ENCODE measurements at places on chromosomes 5 and 9.

GRCh38 chr5:136056336-136056735, 27.5 kb downstream of the TGFBI start:
- DNase-seq, result no peak

DNA sequence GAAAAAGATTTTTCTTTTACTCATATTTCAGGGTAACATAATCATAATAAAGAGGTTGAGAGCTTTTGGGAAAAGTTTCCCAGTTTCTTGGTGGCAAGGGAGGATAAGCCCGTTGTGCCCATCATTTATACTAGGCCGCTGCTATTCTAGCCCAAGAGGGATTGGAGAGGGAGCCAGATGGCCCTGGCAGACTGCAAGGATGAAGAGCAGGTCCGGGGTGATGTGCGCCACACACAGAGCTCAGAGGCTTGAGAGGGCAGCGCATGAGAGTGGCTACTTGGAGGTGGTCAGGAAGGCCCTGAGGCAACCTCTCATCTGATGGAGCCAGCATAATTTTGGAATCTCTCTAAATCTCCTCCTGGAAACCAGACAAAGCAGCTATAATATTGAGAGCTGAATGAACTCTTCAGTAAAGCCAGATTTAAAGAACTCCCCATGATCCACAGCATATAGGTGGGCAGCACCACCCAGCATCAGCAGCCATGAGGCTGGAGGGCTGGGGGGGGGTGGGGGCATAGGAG, 110.1 kb downstream of the MED27 start:
- no peak for DNase-seq

DNA sequence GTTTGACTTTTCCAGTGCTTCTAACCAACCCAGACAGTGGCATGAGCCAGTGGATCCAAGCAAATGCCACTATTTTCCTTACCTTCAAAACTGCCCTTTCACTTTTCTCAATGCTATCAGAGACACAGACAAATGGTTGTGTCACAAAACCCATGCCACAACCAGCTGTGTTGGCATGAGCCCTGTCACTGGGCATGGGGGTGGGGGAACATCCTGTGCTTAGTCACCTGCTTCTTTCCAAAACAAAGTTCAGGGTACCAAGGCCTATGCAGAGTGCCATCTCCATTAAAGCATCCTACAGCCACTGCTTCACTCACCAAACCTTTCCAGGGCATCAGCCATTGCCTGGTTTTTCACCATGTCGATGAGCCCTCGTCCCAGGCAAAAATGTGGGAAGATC, 30.1 kb downstream of the NIPSNAP3B start:
- DNase-seq, result no peak

- no peak for DNase-seq
These were observed 68.5 kb upstream of the RAI14 start for GRCh38 chr5:34587355-34588241.

- no peak for DNase-seq
These were observed 139.8 kb downstream of the SLIT3 start for GRCh38 chr5:169161022-169161680.
